ENCODE measurements at places on chromosomes 5 and 9.

DNA sequence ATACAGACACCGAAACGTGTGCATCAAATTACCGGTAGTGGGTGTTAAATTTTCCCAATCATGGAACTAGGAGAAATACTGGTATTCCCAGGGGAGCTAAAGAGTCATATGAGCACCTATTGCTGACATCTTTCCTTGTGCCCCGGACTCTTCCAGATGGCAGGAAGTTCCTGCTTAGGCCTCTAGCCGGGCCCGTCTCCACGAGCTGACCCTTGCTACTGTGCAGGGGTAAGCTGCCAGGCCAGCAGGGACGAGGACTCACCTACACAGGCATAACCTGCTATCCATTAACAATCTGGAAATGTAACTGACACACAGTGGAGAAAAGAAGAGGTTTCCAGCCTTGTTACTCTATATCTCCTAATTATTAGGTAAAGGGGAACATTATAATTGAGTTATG, 16.2 kb upstream of the SSBP2 start:
- no peak for DNase-seq

GRCh38 chr5:135244620-135245021, 154.4 kb downstream of the MACROH2A1 start:
- DNase-seq = no peak

DNA sequence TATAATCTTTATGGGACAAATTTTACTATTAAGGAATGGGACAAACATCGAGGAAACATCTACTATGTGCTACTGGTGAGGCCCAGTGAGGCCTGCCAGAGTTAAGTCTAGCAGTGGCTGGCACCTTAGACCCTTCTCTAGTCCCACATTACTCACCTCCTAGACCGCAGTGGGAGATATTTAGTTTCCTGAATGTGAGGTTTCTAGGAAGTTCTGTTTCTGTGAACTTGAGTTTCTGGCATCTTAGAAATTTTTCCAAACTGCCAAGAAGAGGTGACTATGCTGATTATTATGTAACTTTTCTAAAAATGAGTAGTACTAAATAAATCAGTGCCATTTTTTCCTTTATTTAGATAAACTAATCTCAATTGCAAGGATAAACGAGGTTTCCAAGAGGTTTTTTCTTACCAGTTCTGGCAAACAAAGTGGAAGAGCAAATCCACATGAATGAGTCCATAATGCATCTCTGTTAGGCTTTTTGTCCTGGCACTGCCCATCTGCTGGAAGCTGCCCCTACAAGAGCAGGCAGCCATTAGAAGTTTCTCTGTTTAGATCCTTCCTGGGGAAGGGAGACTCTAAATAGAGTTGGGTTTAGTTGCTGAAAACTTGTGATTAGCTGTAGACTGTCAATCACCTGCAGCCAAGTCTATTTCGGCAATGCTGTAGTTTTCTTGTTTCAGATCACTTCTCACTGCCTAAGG, 348.7 kb downstream of the MAN2A1 start:
- no peak for DNase-seq

GRCh38 chr5:97021416-97021815, 85.5 kb downstream of the LNPEP start:
- DNase-seq = no peak

DNA sequence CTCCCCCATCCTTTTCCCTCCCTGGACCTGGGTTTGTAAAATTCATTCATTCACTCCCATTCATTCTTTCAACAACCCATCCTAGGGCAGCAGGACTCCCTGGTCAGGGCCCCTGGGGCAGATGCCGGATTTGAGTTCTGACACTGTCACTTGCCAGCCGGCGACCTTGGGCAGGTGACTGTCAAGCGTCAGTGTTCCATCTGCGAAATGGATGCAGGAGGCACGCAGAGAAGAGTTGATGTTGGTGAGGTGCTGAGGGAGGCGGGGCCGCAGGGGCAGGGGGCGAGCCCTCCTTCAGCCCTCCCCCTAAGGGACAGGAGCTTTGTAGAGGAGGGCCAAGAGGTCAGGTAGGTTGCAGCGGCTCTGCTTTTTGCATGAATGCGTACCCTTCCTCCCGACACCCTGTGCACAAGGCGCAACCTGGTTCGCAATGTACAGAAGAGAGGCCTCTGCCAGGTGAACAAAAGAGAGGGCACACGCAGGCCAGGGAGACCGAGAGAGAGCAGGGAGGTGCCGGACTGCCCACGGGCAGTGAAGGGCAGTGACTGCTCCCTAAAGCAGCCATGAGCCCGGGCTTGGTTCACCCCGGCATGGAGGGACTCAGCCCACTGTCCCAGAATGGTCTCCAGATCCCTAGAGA, 128.1 kb downstream of the BARX1 start:
- DNase-seq = no peak

GRCh38 chr9:87678650-87679355, 47.1 kb upstream of the CTSL start:
- no peak for DNase-seq

GRCh38 chr5:23208959-23209431, 298.4 kb upstream of the PRDM9 start:
- DNase-seq = no peak

GRCh38 chr9:135801070-135801469, 99.1 kb downstream of the KCNT1 start:
- DNase-seq = no peak

DNA sequence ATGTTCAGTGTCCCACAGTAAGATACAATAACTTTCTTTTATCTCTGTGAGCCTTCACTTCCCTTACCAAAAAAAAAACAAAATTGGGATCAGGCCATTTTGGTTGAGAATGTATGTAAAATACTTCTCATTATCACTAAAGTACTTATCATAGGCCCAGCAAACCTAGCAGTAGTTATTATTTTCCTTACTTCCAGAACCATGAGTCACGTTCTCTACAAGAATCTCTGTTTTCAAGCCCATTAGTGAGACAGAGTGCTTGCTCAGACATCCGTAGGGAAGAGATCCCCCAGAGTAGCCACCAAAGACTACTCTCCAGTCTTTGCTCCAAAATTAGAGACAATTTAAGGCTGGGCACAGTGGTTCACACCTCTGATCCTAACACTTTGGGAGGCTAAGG, 103.9 kb upstream of the NR5A1 start:
- DNase-seq = no peak

- no peak for DNase-seq
These were observed 99.3 kb downstream of the ACTBL2 start for GRCh38 chr5:57383093-57383861.

GRCh38 chr9:131419716-131420115, 25.8 kb downstream of the PRRC2B start:
- DNase-seq = no peak

- no peak for DNase-seq
These were observed 256.0 kb downstream of the DOCK8 start for GRCh38 chr9:470552-471194.
